ENCODE measurements at places on chromosomes 1 and 21.

GRCh38 chr1:201880928-201881571 is 7.6 kb upstream of the SHISA4 start:
- no peak overlapping the region for H3K4me3 ChIP-seq
- peaks cover 5% of the 10 kb centered on the region for H3K36me3 ChIP-seq
- peaks cover 51% of the 10 kb centered on the region for H3K4me1 ChIP-seq
- peak overlapping the region; percentile 96 for H3K27ac ChIP-seq

DNA sequence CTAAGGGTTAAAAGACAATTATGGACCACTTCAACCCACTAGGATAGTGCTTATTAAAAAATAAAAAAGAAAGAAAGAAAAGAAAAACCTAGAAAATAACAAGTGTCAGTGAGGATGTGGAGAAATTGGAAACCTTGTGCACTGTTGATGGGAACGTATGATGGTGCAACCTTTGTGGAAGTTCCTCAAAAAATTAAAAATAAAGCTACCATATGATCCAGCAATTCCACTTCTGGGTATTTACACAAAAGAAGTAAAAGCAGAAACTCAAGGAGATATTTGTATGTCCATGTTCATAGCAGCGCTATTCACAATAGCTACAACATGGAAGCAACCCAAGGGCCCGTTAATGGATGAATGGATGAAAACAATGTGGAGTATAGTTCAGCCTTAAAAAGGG is 115.2 kb upstream of the ATP1A1 start:
- H3K27me3 ChIP-seq = no peaks in the 10 kb centered on the region
- DNase-seq = no peak
- peaks cover 20% of the 10 kb centered on the region for H3K4me1 ChIP-seq
- no peak overlapping the region for H3K27ac ChIP-seq

GRCh38 chr21:45158491-45159423 is 84.4 kb downstream of the ADARB1 start:
- no peak overlapping the region for H3K27ac ChIP-seq
- no peaks in the 10 kb centered on the region for H3K36me3 ChIP-seq
- no peak overlapping the region for H3K4me3 ChIP-seq
- no peaks in the 10 kb centered on the region for H3K27me3 ChIP-seq

DNA sequence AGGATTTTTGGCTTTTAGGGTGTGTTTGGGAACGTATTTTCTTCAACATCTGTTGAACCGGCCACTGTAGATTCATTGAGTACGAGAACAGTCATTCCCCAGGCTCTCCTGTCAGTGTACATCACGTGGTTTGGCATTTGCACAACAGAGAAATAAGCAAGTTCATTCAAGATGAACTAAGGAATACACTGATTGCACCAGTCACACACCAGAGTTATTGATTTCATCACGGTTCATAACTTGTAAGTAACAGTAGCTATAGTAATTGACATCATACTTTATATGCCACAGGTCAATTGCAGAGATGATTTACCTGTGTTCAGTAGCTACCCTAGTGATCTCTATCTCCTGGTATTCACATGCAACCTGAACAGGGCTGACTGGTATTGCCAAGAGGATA is 90.7 kb upstream of the ETS2 start:
- no peaks in the 10 kb centered on the region for H3K4me1 ChIP-seq
- H3K4me3 ChIP-seq = no peak overlapping the region
- H3K27me3 ChIP-seq = no peaks in the 10 kb centered on the region
- no peaks in the 10 kb centered on the region for H3K36me3 ChIP-seq
- no peak for DNase-seq
- no peak overlapping the region for H3K27ac ChIP-seq

GRCh38 chr1:213852107-213852506 is 135.7 kb upstream of the PROX1 start:
- H3K27me3 ChIP-seq = no peaks in the 10 kb centered on the region
- no peaks in the 10 kb centered on the region for H3K4me1 ChIP-seq
- no peak for DNase-seq
- H3K27ac ChIP-seq = no peak overlapping the region
- H3K4me3 ChIP-seq = no peak overlapping the region
- H3K36me3 ChIP-seq = no peaks in the 10 kb centered on the region

- H3K4me3 ChIP-seq = peak within 1 kb of the TSS; percentile 24
- peaks cover 8% of the 10 kb centered on the region for H3K27me3 ChIP-seq
- DNase-seq = no peak
- peaks cover 32% of the 10 kb centered on the region for H3K4me1 ChIP-seq
- H3K36me3 ChIP-seq = no peaks in the 10 kb centered on the region
- no peak within 1 kb of the TSS for H3K27ac ChIP-seq
These were observed at the start of gene PEAR1 for GRCh38 chr1:156893048-156893953. PEAR1 (plus strand) TSS chr1:156893718; CDS start chr1:156903927, 10,209 bp downstream.

DNA sequence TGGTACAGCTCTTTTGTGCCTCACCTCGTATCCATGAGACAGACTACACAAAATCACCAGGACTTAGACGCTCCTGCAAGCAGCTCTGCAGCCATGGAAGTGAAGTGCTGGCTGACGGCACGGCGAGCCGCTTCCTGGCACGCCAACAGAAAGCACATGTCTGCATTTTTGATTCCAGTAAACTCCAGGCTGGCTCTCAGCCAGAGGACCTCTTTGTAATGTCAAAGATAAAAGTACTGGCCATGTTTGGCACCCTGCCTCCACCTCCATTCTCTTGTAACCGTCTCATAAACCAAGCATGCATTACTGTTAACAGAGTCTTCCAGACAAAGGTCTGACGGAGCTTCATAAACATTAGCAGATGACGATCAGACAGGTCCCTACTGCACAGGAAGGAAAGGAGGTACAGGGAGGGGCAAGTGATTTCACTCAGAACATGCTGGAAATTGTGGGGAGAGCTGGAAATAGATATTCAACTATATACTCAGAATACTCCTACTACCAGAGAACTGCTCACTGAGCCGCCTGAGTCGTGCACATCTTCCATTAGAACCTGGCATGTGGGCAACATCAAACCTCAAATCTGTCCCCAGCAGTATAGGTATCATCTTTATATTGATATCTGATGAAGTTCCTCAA is 632.0 kb downstream of the SMYD3 start:
- H3K4me3 ChIP-seq = no peak overlapping the region
- no peaks in the 10 kb centered on the region for H3K36me3 ChIP-seq
- H3K27me3 ChIP-seq = no peaks in the 10 kb centered on the region

All from PC-9 (cell line).